ENCODE measurements at places on chromosomes 3 and 15.
A peak's percentile ranks its signal among the peaks of the same experiment; 100 is the strongest.

DNA sequence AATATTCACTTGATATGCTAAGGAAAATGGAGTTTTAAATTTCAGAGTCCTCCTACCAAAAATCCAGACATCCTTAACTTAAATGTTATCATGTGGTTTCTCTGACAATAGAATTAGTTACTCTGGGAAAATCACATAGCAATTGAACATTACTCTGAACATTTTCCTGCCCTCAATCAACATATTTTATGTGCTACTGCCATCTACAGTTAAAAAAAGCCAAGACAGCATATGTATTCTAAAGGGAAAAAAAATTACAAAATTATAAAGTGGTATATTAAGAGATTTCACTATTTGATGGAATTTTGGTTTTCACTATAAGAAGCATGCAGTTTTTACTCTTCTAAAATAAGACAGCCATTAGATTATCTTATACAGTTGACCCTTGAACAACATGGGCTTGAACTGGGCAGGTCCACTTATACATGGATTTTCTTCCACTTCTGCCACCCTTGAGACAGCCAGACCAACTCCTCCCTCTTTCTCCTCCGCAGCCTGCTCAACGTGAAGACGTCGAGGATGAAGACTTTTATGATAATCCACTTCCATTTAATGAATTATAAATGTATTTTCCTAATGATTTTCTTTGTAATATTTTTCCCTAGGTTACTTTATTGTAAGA, 122.3 kb downstream of the ATP1B3 start:
- DNase-seq = peak; percentile 26

DNA sequence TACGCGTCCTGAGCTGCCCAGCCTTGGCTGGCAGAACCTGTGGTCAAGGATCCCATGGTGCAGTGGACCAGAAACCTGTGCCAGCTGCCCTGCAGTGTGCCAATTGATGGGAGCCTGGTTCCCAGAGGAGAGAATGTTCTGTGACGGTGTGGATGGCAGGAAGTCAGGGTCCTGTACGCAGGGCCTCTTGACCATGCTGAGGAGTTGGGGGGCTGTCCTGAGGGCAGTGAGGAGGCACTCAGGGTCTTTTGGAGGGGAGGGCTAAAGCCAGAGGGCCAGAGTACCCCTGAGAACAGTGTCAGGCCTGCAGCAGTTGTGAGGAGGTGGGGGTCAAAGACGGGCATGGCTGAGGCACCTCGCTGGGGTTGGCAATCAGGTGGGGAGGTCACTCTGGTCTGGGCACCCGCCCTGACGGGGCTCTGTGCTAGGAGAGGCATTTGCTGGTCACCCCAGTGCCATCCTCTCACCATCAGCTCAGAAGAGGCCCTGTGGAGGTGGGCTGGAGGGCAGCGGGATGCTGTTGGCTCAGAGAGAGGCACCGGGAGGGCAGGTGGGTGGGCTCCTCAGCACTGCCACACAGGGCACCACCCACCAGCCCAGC, 61.0 kb downstream of the SCN5A start:
- DNase-seq = no peak

DNA sequence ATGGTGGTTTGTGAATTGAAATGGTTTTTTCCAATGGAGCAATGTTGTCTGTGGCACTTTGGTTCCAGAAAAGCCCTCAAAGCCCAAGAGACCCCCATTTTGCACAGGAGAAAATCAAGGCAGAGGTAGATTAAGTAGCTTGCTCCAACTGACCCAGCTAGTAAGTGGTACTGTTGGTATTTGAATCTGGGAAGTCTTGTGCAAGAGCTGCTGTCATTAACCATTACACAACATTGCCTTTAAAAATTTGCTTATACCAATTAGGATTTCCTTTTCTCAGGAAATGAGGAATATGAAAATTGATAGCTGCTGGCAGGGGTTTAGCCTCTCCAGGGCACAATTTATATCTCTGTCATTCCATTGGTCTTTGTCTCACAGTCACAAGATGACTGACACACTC, 102.4 kb upstream of the UBE3A start:
- DNase-seq = no peak

GRCh38 chr3:41115069-41115468, 84.2 kb upstream of the CTNNB1 start:
- no peak for DNase-seq

GRCh38 chr3:188174317-188175044, 20.5 kb downstream of the LPP start:
- no peak for DNase-seq

- no peak for DNase-seq
These were observed 38.2 kb downstream of the RASA2 start for GRCh38 chr3:141524988-141525387.

Data from NCI-H526 (cell line).